ENCODE measurements at places on chromosomes 13 and 19. TPM values are rescaled to one million over a fixed set of nuclear protein-coding genes. Genes with fewer than 3 reads are reported as not detected.

The TUBA3C gene
- not detected for total RNA-seq

The PPAN gene
- 23.3 TPM for total RNA-seq

The SIGLEC10 gene
- total RNA-seq = not detected

The KCNN1 gene
- total RNA-seq = 5.5 TPM

The ARHGAP45 gene
- total RNA-seq = 9.6 TPM

The IRS2 gene
- total RNA-seq = 4.2 TPM

GRCh38 chr19:42051166-42052115, 18.6 kb downstream of the GRIK5 start:
- H3K4me3 ChIP-seq = no peak overlapping the region
- H3K27me3 ChIP-seq = no peaks in the 10 kb centered on the region
- DNase-seq = no peak
- no peaks in the 10 kb centered on the region for H3K36me3 ChIP-seq
- H3K27ac ChIP-seq = no peak overlapping the region

DNA sequence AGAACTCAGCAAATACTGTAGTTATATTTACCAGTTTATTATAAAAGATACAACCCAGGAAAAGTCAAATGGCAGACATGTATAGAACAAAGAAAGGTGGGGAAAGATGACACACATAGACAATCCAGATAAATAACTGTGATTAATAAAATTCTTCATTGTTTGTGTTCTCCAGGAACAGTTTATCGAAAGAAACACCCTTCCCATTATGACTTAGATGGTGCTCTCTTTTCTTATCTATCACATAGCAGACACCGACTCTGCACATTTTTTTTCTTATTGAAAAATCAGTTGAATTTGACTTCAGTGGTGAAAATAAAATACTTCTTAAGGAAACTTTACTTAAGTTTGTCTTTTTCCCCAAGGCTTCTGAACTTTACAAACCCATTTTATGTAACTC, 6.2 kb downstream of the ZNF708 start:
- H3K4me1 ChIP-seq = peaks cover 2% of the 10 kb centered on the region
- H3K27ac ChIP-seq = no peak overlapping the region
- DNase-seq = no peak
- H3K27me3 ChIP-seq = no peaks in the 10 kb centered on the region
- no peak overlapping the region for H3K4me3 ChIP-seq

DNA sequence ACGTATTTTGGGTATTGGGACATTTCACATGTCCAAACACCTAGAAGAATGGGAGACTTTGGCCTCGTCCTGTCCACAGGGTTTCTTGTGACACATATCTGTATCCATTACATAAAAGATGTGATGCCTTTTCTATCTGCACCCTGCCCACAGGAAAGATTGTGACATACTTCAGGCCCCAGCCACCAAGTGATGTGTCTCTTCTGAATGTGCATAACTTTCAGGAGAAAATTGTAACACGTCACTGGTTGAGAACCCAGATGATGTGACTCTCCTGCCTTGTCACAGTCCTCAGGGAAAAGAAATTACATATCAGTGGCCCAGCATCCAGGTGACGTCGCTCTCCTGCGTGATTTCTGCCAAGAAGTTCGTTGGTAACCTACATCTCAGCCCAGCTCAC, 21.0 kb upstream of the ZNF681 start:
- H3K36me3 ChIP-seq = peaks cover 4% of the 10 kb centered on the region
- no peak overlapping the region for H3K27ac ChIP-seq
- H3K4me3 ChIP-seq = no peak overlapping the region
- no peaks in the 10 kb centered on the region for H3K4me1 ChIP-seq
- no peak for DNase-seq

DNA sequence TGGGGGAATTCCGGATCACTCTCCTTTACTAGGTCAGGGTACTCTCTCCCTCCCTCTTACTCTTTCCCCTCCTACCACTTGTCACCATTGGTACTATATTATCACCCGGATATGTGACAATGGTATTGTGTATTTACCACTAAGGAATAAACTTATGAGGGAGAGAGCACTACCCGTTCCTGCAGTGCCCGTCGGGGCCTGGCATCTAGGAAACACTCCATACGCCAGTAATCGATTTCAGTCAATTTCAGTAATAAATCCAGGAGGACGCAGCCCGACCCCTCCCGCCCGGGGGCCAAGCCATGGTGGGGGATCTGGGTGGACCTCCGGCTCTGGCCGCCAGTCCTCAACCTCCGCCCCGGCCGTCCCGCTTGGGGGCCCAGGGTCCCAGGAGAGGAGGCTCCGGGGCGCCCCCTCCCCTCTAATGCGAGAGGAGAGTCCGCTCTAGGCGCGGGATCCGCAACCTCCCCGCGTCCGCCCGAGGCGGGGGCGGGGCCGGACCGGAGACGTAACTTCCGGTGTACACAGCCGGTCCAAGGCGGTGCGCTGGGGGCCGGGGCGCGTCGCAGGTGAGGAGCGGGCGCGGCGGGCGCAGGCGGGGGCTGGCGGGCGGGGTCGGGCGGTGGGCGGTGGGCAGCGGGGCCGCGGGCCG, at the start of gene GARRE1:
GARRE1 (plus strand) TSS at position 509 of the 652 bp plus-strand sequence. CDS start 45,920 bp downstream, outside the sequence.
- DNase-seq = peak; percentile 97
- H3K4me1 ChIP-seq = peaks cover 5% of the 10 kb centered on the region
- H3K36me3 ChIP-seq = no peaks in the 10 kb centered on the region
- no peaks in the 10 kb centered on the region for H3K27me3 ChIP-seq

GRCh38 chr19:28492621-28493020, 720.3 kb downstream of the UQCRFS1 start:
- no peak for DNase-seq
- H3K27ac ChIP-seq = no peak overlapping the region
- peaks cover 53% of the 10 kb centered on the region for H3K4me1 ChIP-seq
- no peaks in the 10 kb centered on the region for H3K36me3 ChIP-seq
- no peak overlapping the region for H3K4me3 ChIP-seq

- no peak overlapping the region for H3K27ac ChIP-seq
- H3K4me3 ChIP-seq = no peak overlapping the region
- H3K36me3 ChIP-seq = no peaks in the 10 kb centered on the region
- DNase-seq = peak; percentile 15
- no peaks in the 10 kb centered on the region for H3K27me3 ChIP-seq
These were observed 148.8 kb downstream of the FLT1 start for GRCh38 chr13:28346154-28346553.

DNA sequence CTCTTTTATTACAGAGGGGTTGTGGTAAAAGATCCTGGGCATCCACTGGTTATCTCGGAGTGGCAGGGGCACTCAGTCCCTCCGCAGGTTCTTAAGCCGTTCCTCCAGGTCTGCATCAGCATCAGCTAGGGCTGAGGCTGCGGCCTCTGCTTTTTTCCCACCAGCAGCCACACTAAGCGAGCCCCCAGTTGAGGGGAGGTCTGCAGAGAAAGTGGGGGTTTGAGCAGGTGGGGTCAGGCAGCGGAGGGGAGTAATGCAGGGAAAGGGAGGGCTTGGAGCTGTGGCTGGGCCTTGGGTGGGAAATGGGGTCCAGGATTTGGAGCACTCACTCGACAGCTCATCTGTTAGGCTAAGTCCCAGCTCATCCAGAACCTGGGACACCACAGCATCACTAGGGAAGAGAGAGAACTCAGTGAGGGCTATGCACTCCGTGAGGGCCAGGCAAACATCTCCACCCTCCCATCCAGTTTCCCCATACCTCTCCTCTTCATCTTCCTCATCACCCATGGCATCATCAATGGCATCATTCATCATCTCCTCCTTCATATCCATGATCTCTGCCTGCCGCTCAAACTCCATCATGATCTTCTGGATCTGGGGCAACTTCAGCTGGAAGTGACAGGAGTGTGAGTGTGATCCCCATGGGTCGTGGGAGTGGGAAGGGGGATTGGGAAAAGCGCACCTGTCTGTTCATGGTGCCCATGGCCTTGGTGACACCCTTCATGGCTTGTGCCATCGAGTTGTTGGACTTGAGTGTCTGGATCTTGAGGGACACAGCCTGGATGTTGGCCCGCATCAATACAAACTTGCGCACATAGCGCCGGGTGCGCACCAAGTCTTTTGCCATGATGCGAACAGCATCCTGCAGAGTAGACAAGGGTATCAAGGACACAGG, 3.1 kb downstream of the CHMP2A start:
- peak overlapping the region; percentile 14 for H3K27ac ChIP-seq
- H3K36me3 ChIP-seq = no peaks in the 10 kb centered on the region
- H3K27me3 ChIP-seq = no peaks in the 10 kb centered on the region
- no peak for DNase-seq
- H3K4me3 ChIP-seq = no peak overlapping the region

GRCh38 chr13:35978607-35979316, 152.4 kb downstream of the DCLK1 start:
- no peaks in the 10 kb centered on the region for H3K36me3 ChIP-seq
- no peak overlapping the region for H3K4me3 ChIP-seq
- H3K27me3 ChIP-seq = no peaks in the 10 kb centered on the region
- peak; percentile 46 for DNase-seq
- H3K27ac ChIP-seq = no peak overlapping the region
